Left renal pelvis (tissue), 4 donors: ENCODE measurements at places on chromosomes 4 and X.

DNA sequence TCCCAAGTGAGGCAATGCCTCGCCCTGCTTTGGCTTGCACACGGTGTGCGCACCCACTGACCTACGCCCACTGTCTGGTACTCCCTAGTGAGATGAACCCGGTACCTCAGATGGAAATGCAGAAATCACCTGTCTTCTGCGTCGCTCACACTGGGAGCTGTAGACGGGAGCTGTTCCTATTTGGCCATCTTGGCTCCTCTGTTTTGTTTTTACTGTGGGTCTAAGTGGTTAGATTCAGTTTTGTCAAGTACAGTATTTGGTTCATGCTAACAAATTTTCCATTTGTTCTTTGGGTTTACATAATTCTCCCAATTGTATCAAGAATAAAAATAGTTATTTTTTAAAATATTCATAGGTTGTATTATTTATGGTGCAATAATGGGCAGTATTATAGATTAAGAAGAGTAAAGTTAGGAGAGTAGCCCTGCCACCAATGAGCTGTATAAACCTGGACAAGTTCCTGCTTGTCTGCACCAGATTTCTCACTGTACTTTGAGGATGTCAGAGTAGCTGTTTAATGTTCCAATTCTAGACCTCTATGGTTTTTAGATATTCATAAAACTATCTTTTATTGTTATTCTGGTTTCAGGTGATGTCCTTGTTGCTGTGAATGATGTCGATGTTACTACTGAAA lies 23.4 kb downstream of the INTU start:
- no peak for DNase-seq

- DNase-seq, result no peak
Measured at GRCh38 chrX:149682956-149683947, 28.6 kb upstream of the MAGEA11 start.

DNA sequence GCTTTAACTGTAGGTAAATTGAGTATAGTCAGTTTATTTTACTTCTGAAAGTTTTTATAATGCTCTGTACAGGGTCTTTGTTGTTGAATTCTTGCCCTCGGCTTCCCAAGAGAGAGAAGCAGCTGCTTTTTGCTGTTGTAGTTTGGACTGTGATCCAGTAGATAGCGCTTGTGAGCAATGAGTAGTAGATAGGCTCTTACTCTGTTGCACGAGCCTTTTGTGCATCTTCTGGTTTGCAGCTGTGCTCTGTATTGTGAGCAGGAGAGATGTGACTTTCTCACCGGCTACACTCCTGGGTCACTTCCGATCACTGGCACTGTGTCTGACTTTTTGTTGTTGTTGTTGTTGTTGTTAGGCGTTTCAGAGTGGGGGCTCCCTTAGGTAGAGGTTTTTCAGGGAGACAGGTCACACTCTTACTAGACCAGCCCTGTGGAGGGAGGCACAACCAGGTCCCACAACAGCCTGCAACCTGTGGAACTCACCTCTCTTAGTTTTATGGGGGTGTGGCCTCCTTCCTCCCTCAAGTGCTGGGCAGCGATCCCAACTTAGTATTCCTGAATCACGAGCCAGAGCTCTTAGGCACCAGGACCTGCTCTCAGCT lies 822.1 kb upstream of the GALNTL6 start:
- peak; percentile 11 for DNase-seq

GRCh38 chr4:95153182-95153581 lies 395.4 kb downstream of the BMPR1B start:
- no peak for DNase-seq

GRCh38 chrX:48107717-48108116 lies 22.7 kb upstream of the SPACA5B start:
- DNase-seq, result no peak
